ENCODE measurements at places on chromosomes 6 and 20.
A peak's percentile ranks its signal among the peaks of the same experiment; 100 is the strongest.

DNA sequence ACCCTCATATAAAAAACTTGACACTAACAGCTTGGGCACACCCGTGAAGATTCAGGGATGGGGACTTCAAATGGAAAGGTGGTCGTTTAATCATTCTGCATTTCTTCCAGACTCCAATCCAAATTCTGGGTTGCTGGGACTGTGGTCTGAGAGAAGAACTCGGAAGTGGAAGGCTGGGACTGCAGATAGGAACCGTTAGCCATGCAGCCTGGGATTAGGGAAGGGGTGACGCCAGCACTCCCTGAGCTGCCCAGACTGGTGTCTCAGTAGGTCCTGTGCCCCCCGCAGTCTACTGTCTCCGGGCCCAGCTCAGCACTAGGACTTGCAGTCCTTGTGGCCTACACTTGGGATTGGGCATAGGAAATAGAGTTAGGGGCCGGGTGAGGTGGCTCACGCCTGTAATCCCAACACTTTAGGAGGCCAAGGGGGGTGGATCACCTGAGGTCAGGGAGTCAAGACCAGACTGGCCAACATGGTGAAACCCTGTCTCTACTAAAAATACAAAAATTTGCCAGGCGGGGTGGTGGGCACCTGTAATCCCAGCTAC, 511 bp upstream of the CLIC1 start:
- no peak for DNase-seq

- no peak for DNase-seq
These were observed 43.5 kb downstream of the NOL4L start for GRCh38 chr20:32541323-32542258.

- DNase-seq, result peak; percentile 3
These were observed 89.2 kb upstream of the BHLHE23 start for GRCh38 chr20:63095718-63096654.

DNA sequence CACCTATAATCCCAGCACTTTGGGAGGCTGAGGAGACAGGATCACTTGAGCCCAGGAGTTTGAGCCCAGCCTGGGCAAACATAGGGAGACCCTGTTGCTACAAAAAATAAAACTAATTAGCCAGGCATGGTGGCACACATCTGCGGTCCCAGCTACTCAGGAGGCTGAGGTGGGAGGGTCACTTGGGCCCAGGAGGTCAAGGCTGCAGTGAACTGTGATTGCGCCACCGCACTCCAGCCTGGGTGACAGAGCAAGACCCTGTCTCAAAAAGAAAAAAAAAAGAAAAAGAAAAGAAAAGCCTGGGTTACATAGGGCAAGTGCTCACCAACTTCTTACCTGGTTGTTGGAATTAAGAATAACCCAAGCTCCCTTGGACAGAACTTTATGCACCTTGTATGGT, 14.6 kb upstream of the MYB start:
- DNase-seq, result no peak

- no peak for DNase-seq
These were observed 66.3 kb downstream of the ATXN1 start for GRCh38 chr6:16694781-16695578.

DNA sequence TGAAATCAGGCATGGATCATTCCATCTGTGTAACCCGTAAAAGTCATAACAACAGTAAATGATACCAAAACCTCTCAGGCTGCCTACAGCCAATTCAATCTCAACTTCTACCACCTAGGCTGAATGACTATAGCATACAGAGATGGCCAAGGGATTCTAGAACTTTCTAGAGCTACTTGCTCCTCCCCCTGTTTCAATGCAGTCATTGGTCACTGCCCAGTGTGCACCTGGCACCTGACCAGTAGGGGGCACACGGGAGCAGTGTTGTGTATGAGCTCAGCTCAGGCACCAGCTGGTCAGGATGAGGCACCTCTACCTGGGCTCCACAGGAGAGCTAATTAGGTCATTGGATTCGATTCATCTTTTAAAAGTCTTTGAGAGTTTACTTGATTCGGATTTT, 86.2 kb downstream of the PLEKHG1 start:
- DNase-seq, result no peak

- DNase-seq, result no peak
These were observed 12.7 kb downstream of the DPPA5 start for GRCh38 chr6:73341335-73341734.

DNA sequence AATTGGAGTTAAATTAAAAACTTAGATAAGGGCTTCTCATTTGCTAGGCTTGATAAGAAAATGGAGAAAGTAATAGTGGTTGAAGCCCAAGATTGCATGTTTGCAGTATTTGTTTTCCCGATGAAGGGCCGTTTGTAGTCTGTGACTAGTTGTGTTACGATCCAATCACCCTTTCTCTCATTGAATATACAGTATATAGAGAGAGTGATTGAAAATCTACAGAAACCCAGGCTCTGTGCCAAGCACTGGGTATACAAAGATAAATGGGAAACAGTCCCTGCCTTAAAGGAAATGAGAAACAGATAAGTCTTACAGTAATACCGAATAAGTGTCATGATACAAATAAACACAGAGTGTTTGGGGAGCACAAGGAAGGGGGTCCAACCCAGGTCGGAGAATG, 55.2 kb upstream of the CDKAL1 start:
- no peak for DNase-seq

DNA sequence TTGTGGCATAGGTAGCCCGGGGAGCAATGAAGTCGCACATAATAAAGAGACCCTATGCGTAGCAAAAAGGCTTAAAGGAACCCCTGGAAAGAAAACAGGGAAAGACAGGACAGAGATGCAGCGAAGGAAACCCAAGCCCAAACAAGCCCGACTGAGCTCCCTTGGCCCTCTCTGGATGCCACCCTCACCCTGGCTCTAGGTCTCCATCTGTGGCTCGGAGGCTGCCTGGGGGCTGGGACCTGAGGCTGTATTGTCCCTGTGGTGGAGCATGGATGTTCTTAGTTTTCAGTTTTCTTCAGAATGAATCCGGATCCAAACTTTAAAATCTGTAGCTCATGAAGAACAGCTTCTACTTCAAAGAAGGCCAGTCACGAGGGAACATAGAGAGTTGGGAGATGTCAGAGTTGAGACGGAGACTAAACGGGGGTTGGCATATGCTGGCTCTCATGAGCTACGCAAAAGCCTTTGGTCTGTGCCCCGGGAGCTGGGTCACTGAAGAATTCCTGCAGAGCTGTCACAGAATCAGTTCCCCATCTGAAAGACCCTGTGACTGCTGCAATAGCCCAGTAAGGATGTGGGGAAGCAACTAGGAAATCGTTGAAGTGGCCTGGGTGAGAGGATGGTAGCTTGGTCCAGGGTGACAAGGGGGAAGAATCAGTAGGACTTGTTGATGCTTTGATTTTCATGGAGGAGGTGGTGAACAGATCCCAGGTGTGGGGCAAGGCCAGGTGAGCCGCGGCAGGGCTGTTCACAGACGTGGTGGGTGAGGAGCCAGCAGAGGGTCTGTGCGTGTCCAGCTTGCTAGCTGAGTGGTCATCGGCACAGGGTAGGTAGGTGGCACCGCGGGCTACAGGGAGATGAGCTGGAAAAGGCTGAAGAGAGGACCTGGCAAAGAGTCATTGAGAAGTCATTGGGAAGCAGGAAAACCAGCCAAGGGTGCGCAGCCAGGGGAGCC, 35.2 kb downstream of the SYNDIG1 start:
- DNase-seq, result no peak

DNA sequence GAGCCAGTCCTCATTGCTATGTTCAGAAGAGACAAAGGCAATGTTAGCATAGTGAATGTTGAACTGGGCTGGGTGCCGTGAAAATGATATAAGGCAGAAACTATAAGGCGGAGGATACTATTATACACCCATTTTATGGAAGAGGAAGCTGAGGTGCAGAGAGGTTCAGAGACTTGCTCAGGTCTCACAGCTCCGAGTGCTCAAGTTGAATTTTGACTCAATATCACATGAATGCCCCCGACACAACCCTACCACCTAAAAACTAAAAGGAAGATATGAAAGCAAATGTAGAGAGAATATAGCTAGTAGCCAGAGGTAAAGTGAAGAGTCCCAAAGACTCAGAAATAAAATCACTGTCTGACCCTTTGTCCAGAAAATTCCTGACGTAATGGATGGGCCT, 56.7 kb downstream of the PPP1R16B start:
- DNase-seq, result no peak

GRCh38 chr6:30981942-30982772, 1.4 kb upstream of the MUC21 start:
- DNase-seq, result no peak

GRCh38 chr20:2899243-2899642, 26.0 kb downstream of the PTPRA start:
- DNase-seq, result no peak

DNA sequence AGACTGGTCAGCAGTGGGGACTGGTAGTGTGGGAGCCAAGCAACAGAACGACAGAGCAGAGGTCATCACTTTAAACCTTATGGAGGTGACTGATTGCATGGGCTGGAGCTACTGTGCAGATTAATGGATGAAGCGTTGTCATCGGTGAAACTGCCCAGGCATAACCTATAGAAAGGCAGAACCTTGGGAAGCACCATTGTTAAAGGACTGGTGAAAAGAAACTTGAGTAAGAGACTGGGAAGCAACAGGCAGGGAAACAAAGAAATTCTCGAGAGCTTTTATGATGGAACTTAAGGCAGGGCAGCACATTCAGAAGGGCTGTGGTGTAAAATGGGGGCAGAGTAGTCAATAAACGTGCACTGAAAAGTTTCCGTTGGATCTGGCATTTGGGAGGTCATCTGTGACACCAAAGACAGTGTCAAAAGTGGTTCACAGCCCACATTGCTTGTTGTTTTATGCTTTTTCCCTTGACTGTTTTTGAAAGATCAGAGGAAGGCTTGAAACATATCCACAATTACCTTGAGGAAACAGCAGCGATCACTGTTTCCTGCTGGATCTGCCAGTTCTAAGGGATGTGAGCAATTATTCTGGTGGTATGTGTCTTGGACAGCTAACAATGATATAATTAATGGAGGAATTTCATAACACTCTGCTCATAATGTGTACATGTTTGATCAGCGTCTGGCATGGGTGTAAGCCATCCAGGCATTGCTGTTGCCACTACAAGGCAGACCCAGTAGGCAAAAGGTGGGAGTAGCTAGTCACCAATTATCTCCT, 62.7 kb downstream of the LRRC1 start:
- no peak for DNase-seq

- peak; percentile 20 for DNase-seq
These were observed 11.2 kb downstream of the GNAS-AS1 start for GRCh38 chr20:58839474-58839874.
